Activated CD8-positive, alpha-beta memory T cell treated with anti-CD3 and anti-CD28 coated beads, Interleukin-2, amount 10 ng/mL, durations not matched to agents 7 days and 5 days (primary cell): ENCODE measurements at places on chromosomes 5 and 9. TPM values are rescaled to one million over a fixed set of nuclear protein-coding genes. Genes with fewer than 3 reads are reported as not detected.

The SLC9A3 gene
- total RNA-seq, result 1.7 TPM

DNA sequence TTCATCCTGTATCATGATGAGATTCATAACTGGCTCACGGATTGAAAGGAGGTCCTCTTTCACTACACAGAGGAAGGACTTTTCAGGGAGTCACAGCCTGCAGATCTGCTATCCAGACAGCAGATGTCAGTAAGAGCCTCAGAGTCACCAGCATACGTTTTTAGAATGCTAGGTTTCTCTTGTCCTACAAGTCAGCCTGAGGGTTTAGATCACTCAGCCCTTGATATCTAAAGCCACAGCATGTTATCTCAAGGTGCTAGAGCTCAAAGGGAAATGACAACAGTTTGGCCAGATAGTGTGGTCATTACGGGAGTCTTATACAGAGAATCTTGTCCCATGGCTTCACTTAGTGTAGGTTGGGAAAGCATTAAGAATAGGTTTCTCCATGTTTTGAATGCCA, 30.9 kb upstream of the SLC46A2 start:
- H3K36me3 ChIP-seq, result no peaks in the 10 kb centered on the region
- no peak overlapping the region for H3K27ac ChIP-seq
- no peak overlapping the region for H3K4me3 ChIP-seq
- peaks cover 2% of the 10 kb centered on the region for H3K4me1 ChIP-seq
- peaks cover 49% of the 10 kb centered on the region for H3K27me3 ChIP-seq

- no peak for DNase-seq
- peaks cover 34% of the 10 kb centered on the region for H3K36me3 ChIP-seq
- H3K4me1 ChIP-seq, result peaks cover 70% of the 10 kb centered on the region
- H3K27ac ChIP-seq, result peak overlapping the region; percentile 76
- H3K27me3 ChIP-seq, result no peaks in the 10 kb centered on the region
- H3K4me3 ChIP-seq, result no peak overlapping the region
Observed at GRCh38 chr5:68240202-68240601, 24.6 kb downstream of the PIK3R1 start.

GRCh38 chr5:82374637-82375036, 96.5 kb upstream of the RPS23 start:
- H3K27me3 ChIP-seq, result no peaks in the 10 kb centered on the region
- H3K4me3 ChIP-seq, result no peak overlapping the region
- no peak for DNase-seq

The AMBP gene
- not detected for total RNA-seq

The FCN2 gene
- not detected for total RNA-seq

The TRPM3 gene
- not detected for total RNA-seq

The TLN1 gene
- total RNA-seq, result 372 TPM

GRCh38 chr5:154506716-154507080, 28.7 kb upstream of the HAND1 start:
- DNase-seq, result no peak
- H3K4me1 ChIP-seq, result peaks cover 18% of the 10 kb centered on the region
- no peak overlapping the region for H3K27ac ChIP-seq
- no peak overlapping the region for H3K4me3 ChIP-seq
- peaks cover 50% of the 10 kb centered on the region for H3K27me3 ChIP-seq

- no peak overlapping the region for H3K4me3 ChIP-seq
- no peaks in the 10 kb centered on the region for H3K36me3 ChIP-seq
- no peak overlapping the region for H3K27ac ChIP-seq
- peaks cover 7% of the 10 kb centered on the region for H3K27me3 ChIP-seq
- H3K4me1 ChIP-seq, result peaks cover 4% of the 10 kb centered on the region
Observed at GRCh38 chr9:110130791-110131416, 77.1 kb downstream of the C9orf152 start.

- DNase-seq, result no peak
- H3K36me3 ChIP-seq, result no peaks in the 10 kb centered on the region
Observed at GRCh38 chr5:172356047-172356446, 72.5 kb upstream of the UBTD2 start.

- H3K27me3 ChIP-seq, result peaks cover 17% of the 10 kb centered on the region
- H3K4me1 ChIP-seq, result peaks cover 4% of the 10 kb centered on the region
- H3K36me3 ChIP-seq, result no peaks in the 10 kb centered on the region
- no peak overlapping the region for H3K27ac ChIP-seq
- DNase-seq, result no peak
Observed at GRCh38 chr9:37617832-37618231, 25.4 kb upstream of the TOMM5 start.

The SIT1 gene
- 144 TPM for total RNA-seq

The KIF24 gene
- total RNA-seq, result 13.6 TPM

- no peaks in the 10 kb centered on the region for H3K36me3 ChIP-seq
- no peak overlapping the region for H3K4me3 ChIP-seq
- no peak for DNase-seq
- no peaks in the 10 kb centered on the region for H3K4me1 ChIP-seq
- H3K27ac ChIP-seq, result no peak overlapping the region
Observed at GRCh38 chr5:133891390-133891789, 77.0 kb downstream of the C5orf15 start.

DNA sequence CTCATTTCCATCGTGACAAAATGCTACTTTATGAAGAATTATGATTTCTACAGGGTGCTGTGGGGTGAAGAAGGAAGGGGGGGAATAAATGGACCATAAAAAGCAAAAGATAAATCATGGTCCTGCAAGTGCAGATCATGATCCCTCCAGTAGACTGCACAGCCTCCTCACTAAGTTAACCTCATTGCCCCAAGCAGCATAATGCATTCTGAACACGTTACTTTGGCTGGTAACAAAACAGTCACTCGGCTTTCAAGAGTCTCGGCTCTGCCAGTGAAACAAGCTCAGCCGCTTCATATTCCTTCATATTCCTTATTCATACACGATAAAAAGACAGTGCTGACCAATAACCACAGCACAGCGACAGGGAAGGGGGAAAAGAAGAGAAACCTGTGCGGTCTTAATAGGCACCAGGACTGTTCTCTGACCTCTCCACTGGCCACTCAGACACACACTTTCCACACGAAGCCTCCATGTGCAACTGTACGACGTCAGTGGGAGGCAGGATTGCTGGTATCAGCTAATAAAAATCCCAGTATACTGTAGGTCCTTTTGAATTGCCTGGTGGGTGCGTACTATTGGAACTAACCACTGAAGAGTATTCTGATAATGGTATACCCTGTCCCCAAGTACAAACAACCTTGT, 60.5 kb downstream of the ANKH start:
- H3K27ac ChIP-seq, result peak overlapping the region; percentile 89
- DNase-seq, result no peak

The GPR150 gene
- 0.58 TPM for total RNA-seq

GRCh38 chr5:83426855-83427254, 44.7 kb upstream of the VCAN start:
- H3K36me3 ChIP-seq, result no peaks in the 10 kb centered on the region
- no peak for DNase-seq
- no peaks in the 10 kb centered on the region for H3K4me1 ChIP-seq
- no peak overlapping the region for H3K4me3 ChIP-seq

- no peaks in the 10 kb centered on the region for H3K27me3 ChIP-seq
- H3K36me3 ChIP-seq, result no peaks in the 10 kb centered on the region
- no peak for DNase-seq
Observed at GRCh38 chr5:68679041-68679440, 414.8 kb upstream of the SLC30A5 start.

The SUSD1 gene
- total RNA-seq, result 18.5 TPM

DNA sequence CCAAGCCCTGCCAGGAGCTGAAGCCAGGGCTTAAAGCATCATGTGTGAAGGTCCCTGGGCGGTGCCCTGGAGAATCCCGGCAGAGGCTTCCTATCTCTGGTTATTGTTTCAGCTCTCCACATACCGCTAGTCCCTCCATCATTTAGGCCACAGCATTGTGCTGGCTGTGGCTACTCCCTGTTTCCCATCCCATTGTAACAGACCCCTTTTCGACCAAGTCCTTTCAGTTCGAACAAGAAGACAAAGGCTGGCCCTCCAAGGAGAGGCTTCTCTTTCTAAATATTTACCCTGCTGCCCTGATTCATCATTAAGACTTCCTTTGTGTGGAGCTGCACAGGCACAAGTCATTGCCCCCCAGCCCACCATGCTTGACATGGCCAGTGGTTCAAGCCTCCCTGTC, 41.6 kb downstream of the NEUROG1 start:
- no peak overlapping the region for H3K4me3 ChIP-seq
- H3K27me3 ChIP-seq, result peaks cover 77% of the 10 kb centered on the region
- H3K4me1 ChIP-seq, result peaks cover 2% of the 10 kb centered on the region
- no peak for DNase-seq
- H3K36me3 ChIP-seq, result peaks cover 2% of the 10 kb centered on the region

The IRF1 gene
- total RNA-seq, result 223 TPM

The HTR1A gene
- not detected for total RNA-seq

The ANXA2R gene
- 14.5 TPM for total RNA-seq

DNA sequence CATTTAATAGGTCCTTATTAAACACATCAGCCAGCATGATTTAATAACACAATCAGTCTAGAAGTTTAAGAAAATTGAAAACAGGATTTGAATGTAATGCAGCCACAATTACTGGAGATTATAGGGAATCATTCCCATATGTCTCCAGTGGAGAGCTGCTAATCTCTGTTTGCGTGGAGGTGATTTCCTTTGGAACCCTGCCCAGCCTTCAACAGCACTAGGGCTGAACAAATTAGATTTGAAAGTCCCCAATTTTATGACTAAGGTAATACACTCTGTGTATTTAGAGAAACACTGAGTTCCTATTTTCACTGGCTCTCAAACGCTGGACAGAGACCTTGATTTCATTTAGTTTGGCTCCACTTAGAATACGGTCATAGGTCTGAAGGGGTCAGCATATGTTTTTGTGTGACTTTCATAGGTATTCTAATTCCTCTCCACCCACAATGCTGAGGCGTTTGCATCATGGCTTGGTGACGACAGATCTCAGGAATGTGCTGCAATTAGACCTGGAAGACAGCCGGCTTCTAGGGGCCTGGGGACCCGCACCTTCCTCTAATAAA, 508.3 kb downstream of the EBF1 start:
- no peaks in the 10 kb centered on the region for H3K36me3 ChIP-seq
- H3K4me3 ChIP-seq, result no peak overlapping the region
- no peak overlapping the region for H3K27ac ChIP-seq
- no peak for DNase-seq

The LHX3 gene
- total RNA-seq, result not detected

GRCh38 chr9:118059484-118060278, 355.5 kb downstream of the TLR4 start:
- no peaks in the 10 kb centered on the region for H3K27me3 ChIP-seq
- DNase-seq, result peak; percentile 40
- H3K4me1 ChIP-seq, result no peaks in the 10 kb centered on the region

DNA sequence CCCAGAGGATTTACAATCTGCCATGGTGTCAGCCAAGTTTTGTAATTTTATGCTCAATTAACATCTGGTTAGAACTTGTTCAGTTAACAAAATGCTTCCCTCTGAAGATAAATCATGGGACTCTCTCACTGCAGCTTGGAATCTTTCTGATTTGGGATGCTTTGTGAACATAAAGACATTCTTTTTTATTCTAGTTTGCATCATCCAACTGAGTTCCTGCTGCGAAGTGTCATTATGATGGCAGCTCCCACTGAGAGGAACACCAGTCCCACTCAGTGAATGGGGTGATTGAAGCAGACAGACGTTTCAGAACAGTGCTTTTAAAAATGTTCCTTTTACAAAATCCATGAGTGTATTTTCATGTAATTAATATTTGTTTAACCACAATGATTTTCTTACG, 863.8 kb downstream of the TLE4 start:
- no peak overlapping the region for H3K27ac ChIP-seq
- DNase-seq, result no peak
- no peaks in the 10 kb centered on the region for H3K36me3 ChIP-seq
- no peaks in the 10 kb centered on the region for H3K27me3 ChIP-seq
- H3K4me1 ChIP-seq, result no peaks in the 10 kb centered on the region
